Spleen (tissue), 13 donors: ENCODE measurements at places on chromosomes 6 and 20. TPM values are rescaled to one million over a fixed set of nuclear protein-coding genes. Genes with fewer than 3 reads are reported as not detected.

- no peak overlapping the region for H3K4me3 ChIP-seq
- no peaks in the 10 kb centered on the region for H3K27me3 ChIP-seq
- no peaks in the 10 kb centered on the region for H3K36me3 ChIP-seq
- no peaks in the 10 kb centered on the region for H3K4me1 ChIP-seq
- no peak for DNase-seq
- no peak overlapping the region for H3K27ac ChIP-seq
Observed at GRCh38 chr6:162109480-162110050, 618.0 kb downstream of the PRKN start.

- no peak overlapping the region for H3K27ac ChIP-seq
- no peaks in the 10 kb centered on the region for H3K4me1 ChIP-seq
- no peaks in the 10 kb centered on the region for H3K27me3 ChIP-seq
- H3K36me3 ChIP-seq, result no peaks in the 10 kb centered on the region
Observed at GRCh38 chr6:46325561-46326530, 155.1 kb upstream of the ENPP5 start.

DNA sequence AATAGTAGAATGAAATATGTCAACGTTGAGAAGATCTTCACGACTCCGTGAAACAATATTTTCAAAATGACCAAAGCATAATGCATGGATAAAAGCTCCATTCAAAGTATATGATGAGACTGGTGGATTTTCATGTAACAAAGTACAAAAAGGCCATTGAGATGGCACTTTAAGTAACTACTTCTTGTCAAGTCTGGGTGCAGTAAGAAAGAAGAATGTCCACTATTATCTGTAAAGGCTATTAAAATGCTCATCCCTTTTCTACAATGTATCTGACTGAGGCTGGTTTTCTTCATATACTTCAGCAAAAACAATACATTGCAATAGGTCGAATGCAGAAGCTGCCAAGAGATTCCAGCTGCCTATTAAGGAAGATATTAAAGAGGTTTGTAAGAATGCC, 457.4 kb downstream of the PKHD1 start:
- no peaks in the 10 kb centered on the region for H3K4me1 ChIP-seq
- H3K4me3 ChIP-seq, result no peak overlapping the region
- no peak for DNase-seq
- no peak overlapping the region for H3K27ac ChIP-seq
- H3K36me3 ChIP-seq, result no peaks in the 10 kb centered on the region

- H3K27me3 ChIP-seq, result no peaks in the 10 kb centered on the region
- no peak overlapping the region for H3K27ac ChIP-seq
- no peaks in the 10 kb centered on the region for H3K36me3 ChIP-seq
- H3K4me1 ChIP-seq, result peaks cover 34% of the 10 kb centered on the region
- DNase-seq, result no peak
Observed at GRCh38 chr6:150895928-150896632, 30.6 kb downstream of the MTHFD1L start.

DNA sequence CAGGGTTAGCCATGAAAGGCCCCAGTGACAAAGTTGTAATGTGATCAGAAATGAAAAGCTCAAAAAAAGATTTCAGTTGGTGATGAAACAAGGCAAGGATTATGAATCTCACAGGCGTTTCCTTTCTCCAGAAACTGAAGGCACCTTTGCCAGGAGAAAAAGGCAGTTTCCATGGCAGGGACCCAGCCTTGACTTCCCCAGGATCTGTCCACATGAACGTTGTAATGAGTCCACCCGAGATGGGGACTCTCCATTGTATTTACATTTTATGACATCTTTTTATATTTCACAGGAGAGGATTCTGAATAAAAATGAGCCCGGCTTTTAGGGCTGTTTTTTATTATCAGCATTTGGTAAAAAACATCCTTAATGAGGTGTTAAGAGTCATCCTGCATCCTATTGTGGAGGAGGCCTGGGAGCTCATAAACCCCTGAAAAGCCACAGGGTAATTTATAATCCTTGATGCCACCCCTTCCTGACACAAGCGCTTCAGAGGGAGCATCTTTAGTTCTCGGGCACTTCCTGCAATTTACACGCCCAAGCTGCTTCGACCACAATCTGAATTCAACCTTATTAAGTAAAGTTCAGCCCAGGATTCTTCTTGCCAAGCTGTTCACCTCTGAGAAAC, 74.1 kb upstream of the SALL4 start:
- H3K4me1 ChIP-seq, result no peaks in the 10 kb centered on the region
- H3K36me3 ChIP-seq, result no peaks in the 10 kb centered on the region
- DNase-seq, result no peak
- no peaks in the 10 kb centered on the region for H3K27me3 ChIP-seq
- no peak overlapping the region for H3K27ac ChIP-seq

The SLC16A10 gene
- 9.5 TPM for total RNA-seq

DNA sequence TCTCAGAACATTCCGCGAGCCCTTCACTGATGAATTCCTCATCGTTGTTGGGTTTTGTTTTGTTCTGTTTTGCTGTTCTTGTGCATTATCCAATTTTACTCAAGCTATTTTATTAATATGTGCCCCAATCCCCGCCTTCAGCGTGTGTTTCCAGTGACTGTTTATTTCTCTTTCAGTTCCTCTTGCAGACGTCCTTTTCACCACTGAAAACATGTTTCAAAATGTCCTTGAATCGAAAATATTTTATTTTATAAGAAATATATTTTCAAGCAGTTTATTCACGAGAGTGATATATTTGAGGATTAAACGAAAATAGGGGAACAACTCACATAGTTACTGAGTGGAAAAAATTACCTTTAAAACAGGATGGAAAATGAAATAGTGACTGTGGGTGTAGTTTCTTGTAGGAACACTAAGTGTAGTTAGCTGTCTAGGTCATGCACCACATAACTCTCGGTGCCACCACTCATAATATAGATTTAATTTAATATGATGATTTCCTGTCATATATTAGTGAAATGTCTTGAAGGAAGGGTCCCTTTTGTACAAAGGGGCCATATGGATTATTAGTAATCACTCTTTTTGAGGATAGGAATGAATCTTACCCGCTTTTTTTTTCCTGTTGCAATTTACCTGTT, 45.3 kb upstream of the HDDC2 start:
- H3K27ac ChIP-seq, result peak overlapping the region; percentile 59
- no peaks in the 10 kb centered on the region for H3K27me3 ChIP-seq
- DNase-seq, result no peak
- H3K4me3 ChIP-seq, result no peak overlapping the region

DNA sequence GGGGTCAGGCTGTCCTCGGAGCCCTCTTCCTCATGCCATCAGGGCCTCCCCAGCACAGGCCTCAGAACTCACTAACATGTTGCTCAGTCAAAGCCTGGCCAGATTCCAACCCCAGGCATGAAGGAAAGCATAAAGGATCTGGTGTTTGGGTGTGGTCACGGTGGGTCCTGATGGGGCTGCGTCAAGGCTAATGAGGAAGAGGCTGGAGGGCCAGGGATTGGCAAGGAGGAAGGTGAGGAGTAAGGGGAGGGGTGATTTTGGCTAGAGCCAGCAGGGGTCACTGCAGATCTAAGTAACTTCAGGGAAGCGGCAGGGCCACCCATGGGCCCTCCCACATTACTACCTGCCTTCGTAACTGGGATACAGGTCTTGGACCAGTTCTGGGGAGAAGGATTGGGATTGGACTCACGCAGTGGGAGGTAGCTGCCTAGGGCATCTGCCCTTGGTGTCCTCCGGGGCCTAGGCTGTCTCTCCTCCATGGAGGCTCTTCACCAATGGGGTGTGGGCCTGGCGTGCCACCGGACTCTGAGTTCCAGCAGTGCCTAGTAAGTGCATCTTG, 36.2 kb upstream of the MRPS18A start:
- no peaks in the 10 kb centered on the region for H3K27me3 ChIP-seq
- peaks cover 31% of the 10 kb centered on the region for H3K4me1 ChIP-seq
- DNase-seq, result peak; percentile 87
- peak overlapping the region; percentile 2 for H3K4me3 ChIP-seq

- no peak overlapping the region for H3K27ac ChIP-seq
- no peaks in the 10 kb centered on the region for H3K27me3 ChIP-seq
Observed at GRCh38 chr6:77633471-77633870, 19.4 kb upstream of the MEI4 start.

DNA sequence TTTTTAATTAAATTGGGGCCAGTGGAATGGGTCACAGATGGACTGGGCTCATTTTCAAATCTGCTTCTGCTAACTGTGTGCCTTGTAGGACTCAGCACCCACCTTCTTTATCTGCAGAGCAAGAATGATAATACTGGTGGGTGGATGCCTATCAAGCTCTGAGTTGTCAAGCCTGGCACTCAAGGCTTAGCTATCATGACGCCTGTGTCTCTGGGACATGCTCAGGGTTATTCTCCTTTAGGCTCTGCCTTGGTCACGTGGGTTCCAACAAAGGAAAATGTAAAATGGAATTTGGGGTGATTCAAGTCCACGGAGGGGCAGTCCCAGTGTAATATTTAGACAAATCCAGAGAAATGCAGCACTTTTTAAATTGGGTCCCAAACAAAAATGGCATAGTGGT, 202.3 kb downstream of the TSHZ2 start:
- H3K4me1 ChIP-seq, result no peaks in the 10 kb centered on the region
- no peak overlapping the region for H3K27ac ChIP-seq
- peaks cover 3% of the 10 kb centered on the region for H3K27me3 ChIP-seq
- H3K4me3 ChIP-seq, result no peak overlapping the region
- H3K36me3 ChIP-seq, result no peaks in the 10 kb centered on the region
- no peak for DNase-seq

The HTR1E gene
- not detected for total RNA-seq

The RNF5 gene
- 45.3 TPM for total RNA-seq

GRCh38 chr6:101490857-101491256, 97.3 kb downstream of the GRIK2 start:
- DNase-seq, result no peak
- no peaks in the 10 kb centered on the region for H3K4me1 ChIP-seq
- no peaks in the 10 kb centered on the region for H3K27me3 ChIP-seq
- H3K4me3 ChIP-seq, result no peak overlapping the region
- H3K36me3 ChIP-seq, result no peaks in the 10 kb centered on the region

- H3K27me3 ChIP-seq, result no peaks in the 10 kb centered on the region
- no peak overlapping the region for H3K27ac ChIP-seq
- H3K4me1 ChIP-seq, result no peaks in the 10 kb centered on the region
Observed at GRCh38 chr6:169968541-169969270, 217.3 kb downstream of the ERMARD start.

- no peak for DNase-seq
- H3K4me3 ChIP-seq, result no peak overlapping the region
- no peaks in the 10 kb centered on the region for H3K27me3 ChIP-seq
- H3K36me3 ChIP-seq, result no peaks in the 10 kb centered on the region
- H3K4me1 ChIP-seq, result no peaks in the 10 kb centered on the region
Observed at GRCh38 chr20:13554076-13554475, 84.7 kb downstream of the TASP1 start.

The HAO1 gene
- total RNA-seq, result not detected

The GDAP1L1 gene
- not detected for total RNA-seq

GRCh38 chr6:101597693-101598092, 204.2 kb downstream of the GRIK2 start:
- no peaks in the 10 kb centered on the region for H3K4me1 ChIP-seq
- H3K27me3 ChIP-seq, result no peaks in the 10 kb centered on the region
- H3K36me3 ChIP-seq, result no peaks in the 10 kb centered on the region

The NOTCH4 gene
- total RNA-seq, result 15.9 TPM

DNA sequence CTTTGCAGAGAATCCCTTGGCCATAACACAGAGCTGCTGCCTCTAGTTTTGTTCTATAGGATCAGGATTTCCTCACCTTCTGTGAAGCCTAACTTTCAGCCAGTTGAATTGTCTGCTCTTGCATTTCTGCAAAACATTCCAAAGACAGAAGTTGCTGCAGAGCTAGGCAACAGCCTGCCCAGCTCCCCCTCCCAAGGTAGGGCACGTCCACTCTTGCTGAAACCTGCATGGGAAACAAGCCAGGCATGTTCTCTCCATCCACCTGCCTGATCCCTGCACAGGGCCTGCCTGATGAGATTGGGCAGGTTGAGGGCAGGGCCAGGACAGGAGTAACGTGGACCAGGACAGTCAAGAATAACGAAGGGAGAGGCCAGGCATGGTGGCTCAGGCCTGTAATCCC, 58.9 kb upstream of the NAA20 start:
- no peak for DNase-seq
- H3K4me3 ChIP-seq, result no peak overlapping the region
- no peaks in the 10 kb centered on the region for H3K27me3 ChIP-seq

The RBPJL gene
- total RNA-seq, result not detected
